ENCODE measurements at places on chromosomes 1 and 21.

- DNase-seq: peak; percentile 90
Observed at GRCh38 chr1:230868736-230869385, 540 bp upstream of the C1orf198 start.

- DNase-seq: no peak
Observed at GRCh38 chr1:158353303-158354075, at the start of gene CD1E. Gene CD1E, plus strand, starts transcription at chr1:158353894. Its CDS starts 95 bp downstream, at chr1:158353989.

DNA sequence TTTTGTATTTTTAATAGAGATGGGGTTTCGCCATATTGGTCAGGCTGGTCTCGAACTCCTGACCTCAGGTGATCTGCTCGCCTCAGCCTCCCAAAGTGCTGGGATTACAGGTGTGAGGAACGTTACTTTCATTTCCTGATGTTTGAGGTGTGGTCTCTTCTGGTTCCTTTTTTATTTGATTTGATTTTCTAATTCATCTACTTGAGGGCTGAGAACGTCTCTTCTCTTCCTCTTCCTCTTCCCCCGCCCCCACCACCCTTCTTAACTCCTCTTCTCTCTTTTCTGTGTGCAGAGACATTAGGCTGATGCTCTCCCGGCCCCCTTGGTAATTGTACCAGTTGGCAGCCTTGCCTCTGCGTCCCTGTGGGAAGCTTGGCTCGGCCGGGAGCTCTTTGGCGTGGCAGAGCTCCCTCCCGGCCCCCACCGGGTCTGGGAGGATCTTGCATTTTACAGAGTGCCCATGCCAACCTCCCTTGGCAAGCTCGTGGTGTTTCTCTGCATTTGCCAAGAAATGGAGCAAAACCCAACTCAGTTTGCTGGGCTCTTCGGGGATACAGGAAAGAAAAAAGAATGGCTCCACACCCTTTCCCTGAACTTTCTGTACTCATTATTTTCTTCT is 19.9 kb downstream of the CRYAA start:
- no peak for DNase-seq

GRCh38 chr21:45439901-45440461 is 35.0 kb downstream of the COL18A1 start:
- no peak for DNase-seq

- DNase-seq: no peak
Observed at GRCh38 chr21:43812139-43812821, 22.9 kb downstream of the RRP1 start.

DNA sequence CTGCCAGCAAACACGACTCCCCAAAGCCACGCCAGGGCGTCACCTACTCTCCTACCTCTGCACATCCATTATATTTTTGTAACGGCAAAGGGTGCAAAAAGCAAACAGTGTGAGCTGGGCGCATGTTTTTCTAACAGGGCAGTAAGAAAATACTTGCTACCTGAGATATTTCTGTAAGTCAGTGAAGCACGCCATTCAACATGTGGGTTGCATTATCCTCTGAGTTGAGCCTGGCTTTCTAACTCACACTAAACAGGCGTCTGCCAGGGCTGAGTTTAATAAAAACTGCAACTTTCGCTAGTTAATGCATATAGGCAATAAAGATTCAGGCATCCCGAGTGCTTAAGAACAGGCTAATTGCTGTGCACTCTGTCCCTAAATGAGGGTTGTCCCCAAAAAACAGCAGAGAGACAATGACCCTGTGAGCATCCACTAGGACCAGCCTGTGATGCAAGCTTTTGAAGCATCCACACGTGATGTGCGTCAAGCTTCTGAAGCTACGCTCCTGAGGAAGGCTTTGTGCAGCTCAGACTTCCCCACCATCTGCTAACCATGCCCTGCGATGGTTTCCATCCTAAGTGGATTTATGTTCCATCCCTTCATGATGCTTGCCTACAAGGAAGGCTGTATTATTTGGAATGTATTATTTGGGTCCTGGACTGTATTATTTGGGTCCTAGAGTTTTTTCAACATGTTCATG is 70.0 kb upstream of the SIM2 start:
- no peak for DNase-seq

GRCh38 chr1:21814241-21814918 is 2.3 kb downstream of the LDLRAD2 start:
- DNase-seq: no peak

- no peak for DNase-seq
Observed at GRCh38 chr1:22053861-22054770, 1.6 kb downstream of the CDC42 start.

GRCh38 chr1:89706700-89707012 is 73.7 kb downstream of the LRRC8C start:
- DNase-seq: no peak

DNA sequence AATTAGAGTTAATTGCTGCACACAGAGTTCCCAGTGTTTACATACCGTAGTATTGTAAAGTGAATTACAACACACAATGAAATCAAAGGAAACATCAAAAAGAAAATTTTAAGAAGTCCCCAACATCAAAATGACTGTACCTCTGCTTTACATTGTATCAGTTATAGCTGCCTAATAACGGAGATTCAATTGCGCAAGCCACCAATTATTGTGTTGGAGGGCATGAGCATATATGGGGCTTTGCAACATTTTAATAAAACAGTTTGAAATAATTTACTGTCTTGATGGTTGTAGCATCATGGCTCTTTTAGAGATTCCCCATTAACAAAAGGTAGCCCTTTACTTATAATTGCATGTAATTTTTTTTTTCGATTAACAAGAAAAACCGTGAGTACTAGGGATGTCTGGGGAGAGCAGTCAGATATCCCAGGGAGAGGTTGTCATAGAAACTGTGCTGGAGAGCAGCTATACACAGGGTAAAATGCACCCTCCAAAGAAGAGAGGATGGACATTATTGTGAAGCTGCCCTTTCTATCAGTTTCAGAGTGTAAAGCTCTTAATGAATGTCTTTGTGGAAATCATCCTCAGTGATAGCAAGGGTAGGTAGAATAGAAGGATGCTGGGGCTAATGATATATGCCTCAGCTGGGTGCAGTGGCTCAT is 55.9 kb upstream of the BTG3 start:
- no peak for DNase-seq

- no peak for DNase-seq
Observed at GRCh38 chr1:54774820-54775498, 10.6 kb upstream of the PARS2 start.

Measured in C1 segment of cervical spinal cord (tissue), 14 donors.